ENCODE measurements at places on chromosomes 1 and 21.
A peak's percentile ranks its signal among the peaks of the same experiment; 100 is the strongest.

DNA sequence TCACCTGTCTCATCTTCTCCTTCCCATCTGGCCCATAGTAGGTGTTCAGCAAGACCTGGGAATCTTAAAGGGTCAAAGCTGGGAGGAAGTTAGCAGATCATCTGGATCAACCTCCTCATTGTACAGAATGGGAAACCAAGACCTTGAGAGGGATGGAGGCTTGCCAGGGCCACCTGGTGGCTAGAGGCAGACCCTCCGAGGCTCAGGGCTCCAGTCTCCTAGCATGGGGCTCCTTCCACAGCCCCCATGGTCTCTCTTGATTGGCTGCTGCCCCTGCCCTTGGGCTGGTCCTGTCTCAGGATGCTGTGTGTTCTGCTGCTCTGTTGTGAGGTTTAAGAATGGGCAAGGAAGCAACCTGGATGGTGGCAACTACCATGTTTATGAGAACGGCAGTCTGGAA is 68.7 kb upstream of the CNTN2 start:
- DNase-seq = peak; percentile 63

GRCh38 chr1:67843746-67844145 is 10.5 kb upstream of the GNG12 start:
- no peak for DNase-seq

DNA sequence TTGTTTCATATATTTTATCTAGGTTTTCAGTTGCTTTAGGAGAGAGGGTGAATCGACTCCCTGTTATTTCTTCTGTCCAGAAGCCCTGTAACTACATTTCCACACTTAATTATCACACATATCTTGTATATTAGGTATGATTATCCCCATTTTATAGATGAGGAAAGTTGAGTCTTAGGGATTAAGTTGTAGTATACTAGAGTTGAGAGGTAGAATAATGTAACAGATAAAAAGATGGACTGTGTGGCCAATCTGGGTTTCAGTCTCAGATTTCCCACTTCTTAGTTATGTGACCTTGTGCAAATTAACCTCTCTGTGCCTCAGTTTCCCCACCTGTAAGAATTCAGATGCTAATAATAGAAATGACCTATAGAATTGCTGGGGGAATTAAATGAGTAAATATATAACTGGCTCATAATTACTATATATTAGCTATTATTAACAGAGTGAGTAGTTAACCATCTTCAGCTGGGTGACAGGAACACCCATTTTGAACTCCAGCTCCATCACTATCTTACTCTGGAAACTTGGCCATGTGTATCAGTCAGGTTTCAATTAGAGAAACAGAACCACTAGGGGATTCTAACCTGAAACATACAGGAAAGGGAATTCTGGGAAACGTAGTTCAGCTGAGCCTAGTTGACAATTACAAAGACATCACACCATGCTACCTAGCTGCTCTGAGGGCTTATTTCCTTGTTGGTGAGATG is 20.4 kb upstream of the FOXO6 start:
- no peak for DNase-seq

- no peak for DNase-seq
Observed at GRCh38 chr1:27523337-27524020, 33.5 kb upstream of the WASF2 start.

GRCh38 chr21:35682904-35683549 is 377.3 kb downstream of the SETD4 start:
- DNase-seq = no peak

GRCh38 chr1:221458447-221459156 is 283.3 kb downstream of the DUSP10 start:
- no peak for DNase-seq

DNA sequence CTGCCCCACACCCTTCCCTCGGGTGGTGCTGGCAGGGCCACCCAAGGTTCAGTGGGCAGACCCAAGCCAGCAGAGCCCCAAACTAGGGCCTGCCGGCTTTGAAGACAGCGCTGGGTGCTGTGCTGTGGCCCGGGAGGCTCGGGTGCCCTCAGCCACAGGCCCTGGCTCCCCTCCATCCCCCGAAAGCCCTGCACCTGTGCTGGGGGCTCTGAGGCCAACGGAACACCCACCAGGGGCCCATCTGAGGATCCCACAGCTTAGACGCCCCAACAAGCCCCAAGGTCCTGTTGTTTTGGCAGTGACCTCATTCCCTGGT is 8.6 kb downstream of the ITGB2 start:
- DNase-seq = no peak

DNA sequence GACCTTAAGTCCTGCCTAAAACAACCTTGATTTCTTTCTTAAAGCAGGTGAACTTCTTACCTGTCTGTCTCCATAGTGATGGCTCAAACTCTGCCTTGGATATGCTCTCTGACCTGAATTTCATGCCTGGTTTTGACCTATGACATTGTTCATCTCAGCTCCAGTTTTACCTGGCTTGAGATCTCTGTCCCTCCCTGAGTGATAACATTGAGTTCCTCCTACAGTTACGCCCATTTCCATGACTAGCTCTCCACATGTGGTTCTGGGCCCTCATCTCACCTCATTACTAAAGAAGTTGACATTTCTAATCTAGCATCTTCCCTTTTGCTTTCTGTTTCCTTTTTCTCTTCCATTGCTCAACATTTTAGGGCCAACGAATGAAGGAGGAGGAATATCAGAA is 233.1 kb downstream of the HHIPL2 start:
- DNase-seq = no peak

DNA sequence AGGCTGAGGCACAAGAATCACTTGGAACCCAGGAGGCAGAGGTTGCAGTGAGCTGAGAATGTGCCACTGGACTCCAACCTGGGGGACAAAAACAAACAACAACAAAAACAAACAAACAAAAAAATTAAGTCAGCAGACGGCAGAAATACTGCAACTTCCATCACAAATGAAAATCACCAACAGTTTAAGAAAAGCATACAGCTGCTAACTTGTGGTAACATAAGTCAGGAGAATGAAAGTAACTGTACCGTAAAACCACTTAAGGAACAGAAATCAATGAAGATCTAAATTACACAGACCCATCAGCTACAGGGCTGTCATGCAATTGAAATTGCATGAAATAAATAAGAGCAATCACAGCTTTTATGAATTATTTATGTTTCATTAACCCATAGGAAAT is 25.0 kb downstream of the MCOLN2 start:
- DNase-seq = no peak

DNA sequence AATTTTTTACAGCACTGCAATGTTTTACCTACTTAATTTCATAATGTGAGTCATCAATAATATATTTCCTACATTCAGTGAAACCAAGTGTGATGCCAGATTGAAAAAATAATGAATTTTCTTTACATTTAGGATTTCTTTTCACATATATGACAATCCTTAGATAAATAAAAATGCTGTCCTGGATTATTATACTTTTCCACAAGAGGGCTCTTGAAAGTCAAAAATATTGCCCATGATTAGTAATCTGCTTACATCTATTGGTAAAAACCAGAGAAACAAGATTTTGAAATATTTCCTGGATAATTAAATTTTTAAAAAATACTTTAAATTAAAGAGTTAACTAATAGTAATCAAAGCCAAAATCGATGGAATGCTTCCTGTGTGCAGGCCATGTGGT is 86.8 kb upstream of the PLPPR4 start:
- no peak for DNase-seq

DNA sequence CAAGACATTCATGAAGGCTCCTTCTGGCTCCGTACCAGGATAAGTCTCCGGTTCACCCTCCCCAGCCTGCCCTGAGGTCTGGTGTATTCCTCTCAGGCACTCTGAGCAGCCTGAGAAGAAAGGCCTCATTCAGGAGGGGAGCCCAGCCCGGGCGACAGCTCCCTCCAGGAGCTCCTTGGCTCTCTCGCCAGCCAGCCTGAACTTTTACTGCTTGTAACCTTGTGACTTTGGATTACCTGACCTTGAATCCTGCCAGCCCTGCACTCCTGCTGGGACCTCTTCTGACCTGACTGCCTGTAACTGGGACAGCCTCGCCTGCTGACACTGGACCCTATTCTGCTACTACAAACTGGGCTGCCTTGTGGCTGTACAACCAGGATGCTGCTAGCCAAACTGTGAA is 65.8 kb downstream of the CD34 start:
- DNase-seq = no peak

DNA sequence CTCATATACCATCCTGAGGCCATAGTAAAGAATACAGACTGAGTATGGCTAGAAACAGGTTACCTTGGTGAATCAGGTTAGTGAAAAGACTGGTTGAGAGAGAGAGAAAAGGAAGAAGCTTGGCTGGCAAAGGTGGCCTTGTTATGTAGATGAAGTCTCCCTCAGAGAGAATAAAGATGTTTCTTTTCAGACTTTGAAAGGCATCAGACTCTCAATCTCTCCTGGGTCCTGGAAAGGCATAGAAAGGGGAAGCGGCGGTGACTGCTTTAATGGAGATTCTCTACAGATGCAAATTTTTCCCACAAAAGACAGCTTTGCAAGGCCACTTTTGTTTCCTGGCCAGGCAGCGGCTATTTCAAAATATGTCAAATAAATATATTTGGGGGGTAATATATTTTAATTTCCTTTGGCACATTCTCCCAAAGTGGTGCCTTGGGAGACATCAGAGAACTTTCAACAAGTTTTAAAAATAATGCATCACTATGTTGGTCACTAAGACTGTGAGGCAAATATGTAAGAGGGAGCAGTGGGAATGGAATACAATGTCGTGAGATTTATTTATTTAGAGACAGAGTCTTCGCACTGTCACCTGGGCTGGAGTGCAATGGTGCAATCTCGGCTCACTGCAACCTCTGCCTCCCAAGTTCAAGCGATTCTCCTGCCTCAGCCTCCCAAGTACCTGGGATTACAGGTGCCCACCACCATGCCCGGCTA is 46.1 kb downstream of the NPHS2 start:
- peak; percentile 44 for DNase-seq

GRCh38 chr1:154988058-154988954 is 5.1 kb upstream of the LENEP start:
- DNase-seq = no peak

- no peak for DNase-seq
Observed at GRCh38 chr21:35145626-35146233, 96.6 kb upstream of the RUNX1 start.

- no peak for DNase-seq
Observed at GRCh38 chr1:61395146-61395800, 312.9 kb downstream of the NFIA start.

- DNase-seq = no peak
Observed at GRCh38 chr1:79052829-79053449, 46.4 kb upstream of the ADGRL4 start.

- no peak for DNase-seq
Observed at GRCh38 chr1:105396001-105396400, 1646.3 kb downstream of the AMY1C start.

GRCh38 chr1:58515794-58516401 is 30.6 kb downstream of the OMA1 start:
- DNase-seq = peak; percentile 68

GRCh38 chr1:211329764-211330201 is 3.1 kb downstream of the TRAF5 start:
- DNase-seq = no peak
